ENCODE measurements at places on chromosomes 11 and 22.

DNA sequence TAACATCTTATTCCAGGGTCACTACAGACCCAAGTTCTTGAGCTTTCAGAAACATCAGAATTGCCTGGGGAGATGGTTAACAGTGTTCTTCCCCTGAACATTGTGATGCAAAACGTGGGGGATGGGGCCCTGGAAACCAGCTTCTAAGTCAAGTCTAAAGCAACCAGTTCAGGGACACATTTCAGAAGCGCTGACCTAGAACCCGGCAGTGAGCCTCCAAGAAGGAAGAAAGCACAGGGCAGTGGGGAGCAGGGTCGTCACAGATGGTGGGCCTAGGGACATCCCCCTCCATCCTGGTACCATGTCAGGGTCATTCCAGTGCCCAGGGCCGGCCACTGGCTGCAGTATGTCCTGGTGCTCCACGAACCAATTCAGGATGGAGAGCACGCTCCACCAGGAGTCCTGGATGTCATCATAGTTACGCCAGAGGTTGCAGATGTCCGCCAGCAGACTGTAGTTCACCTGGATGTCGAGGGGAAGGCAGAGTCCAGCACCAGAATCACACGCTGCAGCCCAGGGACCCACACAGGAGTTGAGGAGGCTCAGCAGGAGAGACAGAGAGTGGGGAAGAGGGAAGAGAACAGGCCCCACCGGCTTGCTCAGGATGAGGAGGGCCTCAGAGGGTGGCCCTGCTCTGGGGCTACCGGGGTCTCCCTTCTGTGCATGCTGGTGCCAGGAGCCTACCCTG is 5.0 kb downstream of the NAGA start:
- no peak for DNase-seq

DNA sequence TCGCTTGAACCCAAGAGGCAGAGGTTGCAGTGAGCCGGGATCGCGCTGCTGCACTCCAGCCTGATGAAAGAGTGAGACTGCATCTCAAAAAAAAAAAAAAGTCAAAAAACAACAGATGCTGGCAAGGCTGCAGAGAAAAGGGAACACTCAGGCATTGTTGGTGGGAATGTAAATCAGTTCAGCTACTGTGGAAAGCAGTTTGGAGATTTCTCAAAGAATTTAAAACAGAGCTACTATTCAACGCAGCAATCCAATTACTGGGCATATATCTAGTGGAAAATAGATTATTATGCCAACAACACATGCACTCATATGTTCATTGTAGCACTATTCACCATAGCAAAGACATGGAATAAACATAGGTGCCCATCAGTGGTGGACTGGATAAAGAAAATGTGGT is 89.7 kb downstream of the EFCAB6 start:
- DNase-seq: no peak

DNA sequence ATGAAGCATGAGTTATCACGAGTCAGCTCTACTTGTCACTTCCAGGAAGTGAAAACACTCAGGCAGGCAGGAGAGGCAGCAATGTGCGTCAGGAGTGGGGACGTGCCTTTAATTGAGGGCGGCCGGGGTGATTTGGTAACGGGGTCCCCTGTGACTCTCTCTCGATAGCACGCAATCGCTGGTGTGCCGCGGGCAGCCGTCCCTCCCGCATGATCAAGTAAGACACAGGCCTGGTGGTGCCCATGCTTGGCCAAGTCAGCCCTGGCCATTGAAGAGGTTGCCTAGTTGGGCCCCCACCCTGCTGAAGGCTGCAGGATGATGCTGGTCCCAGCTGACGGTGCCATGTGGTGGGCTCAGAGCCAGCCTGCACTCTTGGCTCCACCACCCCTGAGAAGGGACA is 29.7 kb downstream of the CACNG2 start:
- DNase-seq: no peak

GRCh38 chr11:32426192-32426591 is 9.1 kb downstream of the WT1 start:
- no peak for DNase-seq

DNA sequence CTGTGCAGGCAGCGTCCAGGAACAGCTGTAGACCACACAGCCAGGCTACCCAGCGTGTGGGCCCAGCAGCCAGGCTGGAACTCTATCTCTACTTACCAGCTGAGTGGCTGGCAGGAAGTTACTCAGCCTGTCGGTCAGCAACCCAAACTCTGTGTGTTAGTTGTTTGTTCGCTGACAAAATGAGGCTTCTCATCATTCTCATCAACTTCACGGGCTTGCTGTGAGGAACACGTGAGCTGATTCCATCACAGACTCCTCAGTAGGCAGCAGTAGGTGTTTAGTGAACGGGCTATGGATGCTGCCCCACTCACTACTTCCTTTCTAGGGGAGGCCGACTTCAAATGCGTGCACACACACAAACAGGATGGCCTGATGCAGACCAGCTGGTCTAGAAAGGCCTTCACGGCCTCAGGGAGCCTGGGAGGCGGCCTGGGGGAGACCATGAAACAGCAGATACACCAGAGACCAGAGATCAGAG is 830 bp upstream of the SPDYC start:
- no peak for DNase-seq

DNA sequence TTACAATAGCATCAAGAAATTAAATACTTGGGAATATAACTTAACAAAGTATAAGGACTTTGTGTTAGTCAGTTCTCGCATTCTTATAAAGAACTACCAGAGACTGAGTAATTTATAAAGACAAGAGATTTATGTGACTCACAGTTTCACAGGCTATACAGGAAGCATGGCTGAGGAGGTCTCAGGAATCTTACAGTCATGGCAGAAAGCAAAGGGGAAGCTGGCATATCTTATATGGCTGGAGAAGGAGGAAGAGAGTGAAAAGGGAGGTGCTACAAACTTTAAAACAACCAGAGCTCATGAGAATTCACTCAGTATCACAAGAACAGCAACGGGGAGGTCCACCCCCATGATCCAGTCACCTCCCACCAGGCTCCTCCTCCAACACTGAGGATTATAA is 32.0 kb upstream of the CCDC134 start:
- DNase-seq: no peak

DNA sequence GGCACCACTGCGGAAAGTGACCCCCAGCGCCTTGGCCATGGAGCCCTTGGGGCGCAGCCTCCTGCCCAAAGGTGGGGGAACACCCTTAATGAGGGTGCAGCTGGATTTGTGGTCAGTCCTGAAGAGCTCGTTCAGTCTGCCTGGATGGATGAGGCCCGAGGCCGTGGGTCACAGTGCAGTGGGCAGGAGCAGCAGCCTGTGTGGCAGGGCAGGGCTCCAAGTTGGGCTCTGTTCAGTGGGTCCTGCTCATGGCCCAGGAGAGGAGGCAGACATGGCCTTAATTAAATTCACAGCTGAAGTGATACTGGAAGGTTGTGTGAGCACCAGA is 33.3 kb downstream of the FAM83F start:
- DNase-seq: no peak

- DNase-seq: no peak
Measured at GRCh38 chr22:17412232-17412631, 43.0 kb downstream of the CECR2 start.

GRCh38 chr11:126226334-126227084 is 14.9 kb downstream of the FAM118B start:
- no peak for DNase-seq

- DNase-seq: no peak
Measured at GRCh38 chr22:19993926-19994325, 22.7 kb downstream of the ARVCF start.

- DNase-seq: no peak
Measured at GRCh38 chr11:83982825-83983224, 696.7 kb upstream of the CCDC90B start.

DNA sequence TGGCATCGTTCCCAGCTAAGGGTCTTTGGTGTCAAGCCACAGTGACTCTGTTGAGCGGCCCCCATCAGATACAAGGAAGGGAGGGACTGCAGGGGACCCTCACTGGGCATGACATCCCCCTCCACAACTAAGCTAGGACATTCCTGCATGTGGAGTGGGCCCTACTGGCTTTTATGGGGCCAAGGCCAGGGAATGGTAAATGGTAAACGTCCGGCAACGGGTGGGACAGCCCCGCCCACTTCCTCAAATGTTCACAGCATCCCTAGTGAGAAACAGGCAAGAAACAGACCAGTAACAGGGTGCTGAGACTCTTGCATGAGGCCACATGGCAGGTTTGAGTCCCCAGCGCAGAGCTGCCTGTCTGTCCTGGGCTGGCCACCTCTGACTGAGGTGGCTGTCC is 4.4 kb downstream of the TMPRSS6 start:
- no peak for DNase-seq

DNA sequence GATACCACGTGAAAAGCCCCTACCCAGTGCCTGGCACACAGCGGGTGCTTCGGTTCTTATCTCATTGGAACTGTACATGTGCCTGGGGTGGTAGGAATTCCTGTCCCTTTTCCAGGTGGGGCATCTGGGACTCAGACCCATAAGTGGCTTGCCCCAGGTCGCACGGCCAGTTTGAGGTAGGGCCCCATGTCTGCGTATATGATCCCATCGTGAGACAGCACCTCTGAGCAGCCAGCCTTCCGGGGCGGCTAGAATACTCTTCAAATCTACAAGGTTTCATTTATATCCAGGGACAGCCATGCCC is 33.5 kb upstream of the SMIM38 start:
- DNase-seq: no peak

- no peak for DNase-seq
Measured at GRCh38 chr11:118078911-118079411, 2.1 kb downstream of the TMPRSS4 start.

- no peak for DNase-seq
Measured at GRCh38 chr11:85974122-85974521, 94.8 kb downstream of the PICALM start.

DNA sequence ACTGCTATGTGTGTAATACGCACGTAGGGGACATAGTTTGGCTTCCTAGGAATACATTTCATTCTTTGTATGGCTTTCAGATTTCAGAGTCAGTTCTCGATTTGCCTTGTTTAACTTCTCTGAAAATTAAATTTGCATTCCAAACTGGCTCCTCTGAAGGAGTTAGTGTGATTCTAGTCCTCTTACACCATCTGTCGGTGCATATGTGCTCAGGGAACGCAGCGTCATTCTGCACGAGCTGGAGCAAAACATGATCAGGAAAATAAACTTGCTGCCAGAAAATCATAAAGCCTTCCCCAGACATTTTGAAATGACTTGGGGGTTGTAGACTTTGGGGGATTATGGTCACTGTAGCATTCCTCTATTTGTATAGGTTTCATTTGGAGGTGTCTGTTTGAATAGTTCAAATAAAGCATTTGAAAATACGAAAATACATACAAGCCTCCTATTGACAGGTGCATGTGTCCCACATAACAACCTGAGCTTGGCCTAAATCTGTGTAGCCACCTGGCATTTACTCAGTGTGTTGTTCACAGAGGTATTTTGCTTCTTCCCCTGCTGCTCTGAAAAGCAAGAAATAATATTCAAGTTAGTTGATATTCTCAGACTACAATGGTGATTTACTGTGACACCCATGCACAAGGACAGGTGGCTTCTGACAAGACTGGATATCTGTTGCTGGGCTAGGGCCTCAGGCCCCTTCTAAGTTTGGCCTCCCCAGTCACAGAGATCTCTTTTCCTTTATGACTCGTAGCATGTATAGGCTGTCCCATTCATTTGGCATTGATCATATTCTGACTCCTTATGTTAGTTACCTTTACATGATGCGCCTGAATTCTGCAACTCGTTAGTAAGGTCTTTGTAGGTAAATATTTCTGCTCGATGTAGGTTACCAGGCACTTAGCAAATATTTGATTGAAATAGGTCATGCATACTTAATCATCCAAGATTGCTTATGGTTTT is 81.6 kb upstream of the SORL1-AS1 start:
- DNase-seq: no peak

GRCh38 chr22:20607157-20607907 is 99.9 kb downstream of the MED15 start:
- DNase-seq: no peak

DNA sequence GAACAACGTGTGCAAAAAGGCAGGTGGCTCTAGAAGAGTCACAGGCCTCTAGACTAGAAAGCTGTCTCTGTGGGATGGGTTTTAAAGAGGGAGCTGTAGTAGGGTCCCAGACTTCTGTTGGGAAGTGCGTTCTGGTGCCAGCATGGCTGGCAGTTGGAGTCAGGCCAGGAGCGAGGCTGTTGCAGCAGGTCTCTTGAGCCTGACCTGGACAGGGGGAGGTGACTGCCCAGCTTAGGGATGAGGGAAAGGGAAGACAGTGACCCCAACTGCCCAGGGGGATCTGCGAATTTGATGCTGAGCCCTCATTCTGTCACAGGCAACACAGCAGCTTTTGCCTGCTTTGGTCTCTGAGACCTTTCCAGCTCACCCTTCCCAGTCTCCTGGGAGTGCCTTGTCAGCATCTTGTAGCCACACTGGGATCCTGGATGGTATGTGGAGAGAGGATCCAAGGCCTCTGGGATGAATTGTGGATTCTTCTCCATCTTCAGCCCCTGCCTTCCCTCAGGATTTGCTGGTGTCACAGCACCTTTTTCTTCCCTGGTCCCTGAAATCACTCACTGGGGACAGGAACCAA is 3.4 kb downstream of the TSKU start:
- no peak for DNase-seq

DNA sequence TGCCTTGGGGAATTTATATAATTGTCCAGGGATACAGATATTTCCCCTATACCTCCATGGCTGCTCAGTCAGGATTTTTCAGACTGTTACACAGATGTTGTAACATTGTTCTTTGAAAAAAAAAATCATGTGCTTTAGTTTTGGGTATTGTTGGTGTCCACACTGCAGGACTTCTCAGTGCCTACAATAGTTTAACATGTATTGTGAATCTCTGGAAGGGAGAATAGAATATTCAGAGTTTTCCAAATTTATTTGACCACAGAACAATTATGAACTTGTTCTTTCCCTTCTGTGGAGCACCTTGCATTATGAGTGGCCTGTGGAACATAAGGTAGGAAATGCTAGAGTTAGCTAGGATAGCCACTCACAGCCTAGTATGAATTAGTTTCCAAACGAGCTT is 14.5 kb downstream of the CRYBA4 start:
- DNase-seq: no peak

DNA sequence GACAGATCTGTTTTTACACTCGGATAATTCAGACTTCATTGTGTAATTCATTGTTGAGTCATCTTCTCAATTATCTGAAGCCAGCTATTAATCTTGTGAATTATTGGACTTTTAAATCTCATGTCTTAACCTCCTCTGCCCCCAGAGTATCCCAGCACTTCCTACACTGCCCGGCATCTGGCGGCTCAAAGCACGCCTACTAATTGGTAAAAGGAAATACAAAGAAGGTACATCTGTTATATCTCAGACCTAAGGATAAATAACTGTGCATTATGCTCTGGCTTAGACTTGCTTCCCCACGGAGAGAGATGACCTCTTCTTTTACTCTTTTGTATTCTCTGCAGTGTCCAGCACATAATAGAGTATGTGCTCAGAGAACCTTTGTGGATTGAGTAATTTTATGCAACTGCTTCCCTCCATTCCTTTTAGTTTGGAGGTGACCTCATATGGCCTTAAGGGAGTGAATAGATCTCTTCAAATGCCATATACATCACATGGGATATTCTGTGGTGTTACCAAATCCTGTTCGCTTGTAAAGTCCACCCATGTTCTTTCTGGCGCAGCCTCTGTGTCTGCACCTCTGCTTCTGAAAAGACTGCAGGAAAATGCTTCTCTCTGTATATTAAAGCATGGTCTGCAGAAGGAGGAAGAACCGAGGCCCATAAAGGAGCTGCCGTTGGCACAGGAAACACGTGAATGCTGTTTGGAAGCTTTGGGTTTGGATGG is 125.6 kb upstream of the SORL1-AS1 start:
- no peak for DNase-seq

GRCh38 chr11:27717801-27718229 is 17.6 kb upstream of the BDNF start:
- DNase-seq: no peak
